Activated naive CD8-positive, alpha-beta T cell treated with anti-CD3 and anti-CD28 coated beads for 36 hours (primary cell): ENCODE measurements at places on chromosomes 6 and 20. TPM values are rescaled to one million over a fixed set of nuclear protein-coding genes. Genes with fewer than 3 reads are reported as not detected.
A peak's percentile ranks its signal among the peaks of the same experiment; 100 is the strongest.

The ZNF335 gene
- total RNA-seq: 28.0 TPM

The BRD2 gene
- 298 TPM for total RNA-seq

- H3K27ac ChIP-seq: no peak overlapping the region
- no peaks in the 10 kb centered on the region for H3K4me1 ChIP-seq
- H3K27me3 ChIP-seq: no peaks in the 10 kb centered on the region
- DNase-seq: no peak
These were observed 71.1 kb downstream of the TASP1 start for GRCh38 chr20:13567663-13568062.

GRCh38 chr20:19828232-19828631 is 70.2 kb downstream of the RIN2 start:
- DNase-seq: peak; percentile 53
- no peak overlapping the region for H3K27ac ChIP-seq
- H3K27me3 ChIP-seq: peaks cover 23% of the 10 kb centered on the region
- H3K4me1 ChIP-seq: peaks cover 25% of the 10 kb centered on the region
